ENCODE measurements at places on chromosomes 7 and 10. TPM values are rescaled to one million over a fixed set of nuclear protein-coding genes. Genes with fewer than 3 reads are reported as not detected.
A peak's percentile ranks its signal among the peaks of the same experiment; 100 is the strongest.

GRCh38 chr7:20424500-20424899, 93.8 kb downstream of the ITGB8 start:
- DNase-seq: no peak

- no peak for DNase-seq
Measured at GRCh38 chr7:87345962-87346371, 503 bp downstream of the CROT start.

The NODAL gene
- not detected for total RNA-seq

DNA sequence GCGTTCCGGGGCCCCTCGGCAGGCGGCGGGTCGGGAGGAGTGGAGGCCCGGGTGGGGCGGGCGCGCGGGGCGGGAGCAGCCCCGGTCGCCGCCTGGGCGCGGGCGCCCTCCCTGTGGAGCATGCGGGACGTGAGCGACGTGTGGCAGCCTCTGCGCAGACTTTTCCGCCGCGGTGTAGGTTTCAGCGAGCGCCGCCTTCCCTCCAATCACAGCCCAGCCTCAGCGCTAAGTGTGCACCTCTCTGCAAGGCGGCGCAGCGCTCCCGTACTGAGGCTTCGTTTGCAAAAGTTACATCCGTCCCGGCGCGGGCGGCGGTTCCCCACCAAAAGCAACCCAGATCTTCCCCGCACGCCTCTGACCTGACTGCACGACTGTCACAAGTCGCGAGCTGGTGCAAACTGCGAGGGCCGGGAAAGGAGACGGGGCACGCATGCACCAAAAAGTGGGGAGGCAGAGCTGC, 1.2 kb upstream of the PFKFB3 start:
- DNase-seq: peak; percentile 64

The LRMDA gene
- 5.5 TPM for total RNA-seq

GRCh38 chr10:112456533-112456932, 9.5 kb downstream of the VTI1A start:
- DNase-seq: no peak

DNA sequence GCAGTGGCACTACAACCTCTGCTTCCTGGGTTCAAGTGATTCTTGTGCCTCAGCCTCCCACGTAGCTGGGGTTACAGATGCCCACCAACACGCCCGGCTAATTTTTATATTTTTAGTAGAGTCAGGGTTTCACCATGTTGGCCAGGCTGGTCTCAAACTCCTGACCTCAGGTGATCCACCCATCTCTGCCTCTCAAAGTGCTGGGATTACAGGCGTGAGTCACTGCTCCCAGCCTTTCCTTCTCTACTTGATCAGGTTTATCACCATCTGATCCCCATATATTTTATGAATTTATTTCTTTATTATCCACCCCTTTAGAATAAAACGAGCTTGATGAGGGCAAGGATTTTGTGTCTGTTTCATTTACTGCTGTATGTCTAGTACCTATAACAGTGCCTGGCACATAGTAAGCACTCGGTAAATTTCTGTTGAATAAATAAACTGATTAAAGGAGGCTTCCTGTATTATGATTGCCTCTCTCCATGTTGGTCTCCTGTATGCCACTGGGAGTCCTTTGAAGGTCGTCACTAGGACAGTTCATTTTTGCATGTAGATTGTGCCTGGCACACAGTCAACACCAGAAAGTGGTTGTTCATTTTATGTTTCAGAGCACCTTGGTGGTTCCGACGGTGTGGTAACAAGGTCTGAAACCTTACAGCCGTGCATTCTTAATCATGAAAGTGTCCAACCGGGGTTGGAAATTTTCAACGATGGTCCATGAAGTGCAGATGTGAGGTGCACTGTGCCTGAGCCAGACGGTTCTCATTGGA, 9.6 kb upstream of the EIF3A start:
- no peak for DNase-seq

GRCh38 chr10:6445671-6446316, 134.3 kb downstream of the PRKCQ start:
- peak; percentile 35 for DNase-seq

- DNase-seq: no peak
Measured at GRCh38 chr7:18815261-18815960, 302.0 kb downstream of the TWIST1 start.

The LBX1 gene
- total RNA-seq: not detected

The MSANTD7 gene
- 21.9 TPM for total RNA-seq

DNA sequence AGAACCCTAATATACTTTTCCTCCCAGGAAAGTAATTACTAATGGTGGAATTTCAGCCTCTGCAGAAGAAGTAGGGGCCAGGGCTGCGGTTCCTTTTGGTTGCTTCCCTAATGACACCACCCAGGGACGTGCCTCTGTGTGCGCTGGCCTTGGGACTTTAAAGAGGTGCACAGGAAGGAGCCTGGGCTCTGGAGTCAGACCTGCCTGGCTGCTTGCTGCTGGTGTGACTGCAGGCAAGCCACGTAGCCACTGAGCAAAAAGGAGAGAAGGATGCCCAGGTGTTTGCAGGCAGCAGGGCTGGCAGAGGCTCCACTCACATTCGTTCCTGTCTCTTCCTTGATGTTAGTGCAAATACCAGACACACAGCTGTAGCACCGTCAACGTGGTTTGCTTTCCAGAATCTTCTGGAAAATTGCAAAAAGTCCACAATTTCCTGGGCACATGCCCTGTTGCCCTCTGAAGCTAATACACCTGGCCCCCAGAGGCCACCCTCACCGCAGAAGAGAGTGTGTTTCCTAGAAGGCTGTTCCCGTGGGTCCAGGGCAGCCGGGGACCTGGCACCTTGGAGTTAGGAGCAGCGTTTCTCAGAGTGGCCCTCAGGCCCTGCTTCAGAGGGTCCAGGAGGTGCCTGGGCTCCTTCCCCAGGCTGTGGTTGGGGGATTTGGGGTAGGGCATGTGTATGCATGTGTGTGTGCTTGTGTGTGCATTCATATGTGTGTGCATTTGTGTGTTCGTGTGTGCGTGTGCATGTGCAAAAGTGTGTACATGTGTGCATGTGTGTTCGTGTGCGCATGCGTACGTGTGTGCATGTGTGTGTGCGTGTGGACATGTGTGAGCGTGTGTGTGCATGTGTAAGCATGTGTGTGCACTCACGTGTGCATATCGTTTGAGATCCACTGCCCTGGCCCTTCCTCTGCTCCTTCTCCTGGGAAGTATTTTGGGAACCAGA, 12.8 kb upstream of the PRKAG2 start:
- no peak for DNase-seq

The UNCX gene
- total RNA-seq: not detected

The NPSR1 gene
- total RNA-seq: not detected

DNA sequence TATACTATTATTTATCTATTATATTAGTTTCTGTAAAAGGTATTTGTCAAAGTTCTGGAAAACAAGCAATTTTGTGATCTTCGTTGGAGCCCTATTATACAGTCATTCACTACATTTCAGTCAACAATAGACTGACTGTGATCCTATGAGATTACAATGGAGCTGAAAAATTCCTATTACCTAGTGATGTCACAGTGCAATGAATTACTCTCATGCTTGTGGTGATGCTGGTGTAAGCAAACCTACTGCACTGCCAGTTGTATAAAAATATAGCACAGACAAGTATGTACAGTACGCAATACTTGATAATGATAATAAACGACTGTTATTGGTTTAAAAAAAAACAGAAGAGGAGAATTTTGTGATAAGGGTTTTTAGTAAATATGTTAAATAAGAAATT, 21.4 kb downstream of the OR6V1 start:
- no peak for DNase-seq

GRCh38 chr10:22501413-22501812, 156.1 kb downstream of the SPAG6 start:
- no peak for DNase-seq

GRCh38 chr7:70657989-70658632, 473.8 kb upstream of the GALNT17 start:
- DNase-seq: no peak

- DNase-seq: no peak
Measured at GRCh38 chr7:70347463-70348254, 749.4 kb downstream of the AUTS2 start.

DNA sequence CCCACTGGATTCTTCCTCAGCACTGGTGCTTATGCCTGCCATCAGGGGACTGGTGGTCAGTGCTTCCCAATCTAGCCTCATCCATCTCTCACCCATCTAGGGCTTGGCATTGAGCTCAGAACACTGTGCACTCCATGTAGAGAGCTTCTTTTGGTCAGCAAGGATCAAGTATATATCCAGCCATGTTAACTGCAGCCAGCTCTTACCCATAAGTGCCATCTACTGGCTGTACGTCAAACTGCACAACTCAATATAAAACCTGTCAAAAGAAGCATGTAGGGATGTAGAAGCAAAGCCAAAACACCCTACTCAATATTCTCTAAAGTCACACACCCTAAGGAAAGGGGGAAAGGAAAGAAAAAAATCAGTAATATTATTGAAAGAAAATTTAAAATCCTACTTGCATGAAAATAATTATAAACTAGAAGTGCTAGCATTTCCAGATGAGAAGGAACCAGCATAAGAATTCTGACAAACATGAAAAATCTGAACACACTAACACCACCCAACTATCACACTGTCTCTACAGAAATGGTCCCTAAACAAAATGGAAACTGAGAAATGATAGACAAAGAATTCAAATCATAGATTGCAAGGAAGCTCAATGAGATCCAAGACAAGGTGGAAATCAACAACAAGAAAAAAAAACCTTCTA, 531.1 kb upstream of the STEAP1 start:
- DNase-seq: peak; percentile 18

Measured in Calu3 (cell line).